ENCODE measurements at places on chromosomes 12 and 14.

GRCh38 chr14:89325299-89325883 lies 91.6 kb downstream of the FOXN3 start:
- H3K36me3 ChIP-seq: no peaks in the 10 kb centered on the region
- H3K27me3 ChIP-seq: no peaks in the 10 kb centered on the region
- DNase-seq: no peak
- no peak overlapping the region for H3K27ac ChIP-seq

GRCh38 chr14:102998393-102998792 lies 59.0 kb downstream of the CDC42BPB start:
- H3K4me3 ChIP-seq: no peak overlapping the region
- DNase-seq: no peak
- peaks cover 32% of the 10 kb centered on the region for H3K36me3 ChIP-seq
- H3K27ac ChIP-seq: no peak overlapping the region
- H3K4me1 ChIP-seq: no peaks in the 10 kb centered on the region

DNA sequence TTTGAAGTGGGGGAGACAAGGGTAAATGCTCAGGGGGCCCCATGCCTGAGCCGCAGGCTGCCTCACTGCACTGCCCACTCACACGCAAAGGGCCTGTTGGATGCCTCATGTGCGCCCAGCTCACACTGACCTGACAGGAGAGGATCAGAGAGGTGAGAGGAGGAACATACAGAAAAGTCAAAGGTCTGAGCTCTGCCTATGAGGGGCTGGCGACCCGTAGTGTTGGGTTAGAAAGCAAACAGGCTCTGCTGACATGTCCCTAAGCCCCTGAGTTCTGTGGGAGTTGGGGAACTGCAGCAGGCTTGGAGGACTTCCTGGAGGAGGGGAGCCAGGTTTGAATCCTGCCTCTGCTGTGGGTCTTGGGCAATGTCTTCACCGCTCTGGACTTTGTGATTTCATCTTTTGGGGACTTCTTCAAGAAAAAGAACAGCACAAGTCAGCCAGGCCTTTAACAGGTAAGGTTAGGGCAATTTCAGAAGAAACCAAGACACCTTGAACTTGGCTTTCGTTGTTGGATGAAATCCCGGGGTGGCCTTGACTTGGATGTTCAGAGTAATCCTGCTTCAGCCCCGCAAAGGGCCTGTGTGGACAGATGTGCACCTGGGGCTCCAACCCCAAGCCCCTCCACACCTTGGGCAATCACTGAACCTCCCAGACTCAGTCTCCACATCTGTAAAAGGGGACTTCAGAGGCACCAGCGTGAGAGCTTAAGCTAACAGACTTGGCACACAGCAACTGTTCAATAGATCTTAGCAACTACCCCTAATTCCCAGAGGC lies 116.8 kb downstream of the SCARB1 start:
- no peaks in the 10 kb centered on the region for H3K27me3 ChIP-seq
- H3K4me1 ChIP-seq: peaks cover 15% of the 10 kb centered on the region
- H3K4me3 ChIP-seq: no peak overlapping the region
- H3K36me3 ChIP-seq: no peaks in the 10 kb centered on the region
- H3K27ac ChIP-seq: peak overlapping the region; percentile 4
- no peak for DNase-seq

GRCh38 chr14:74438351-74438915 lies 12.4 kb upstream of the SYNDIG1L start:
- DNase-seq: no peak
- H3K27me3 ChIP-seq: no peaks in the 10 kb centered on the region
- no peaks in the 10 kb centered on the region for H3K4me1 ChIP-seq
- no peak overlapping the region for H3K27ac ChIP-seq

- no peak for DNase-seq
- H3K27ac ChIP-seq: no peak overlapping the region
- H3K4me1 ChIP-seq: peaks cover 9% of the 10 kb centered on the region
Observed at GRCh38 chr14:105449276-105450122, 25.1 kb upstream of the CRIP2 start.

GRCh38 chr12:120711411-120711810 lies 1.2 kb downstream of the UNC119B start:
- H3K4me3 ChIP-seq: peak overlapping the region; percentile 33
- no peaks in the 10 kb centered on the region for H3K27me3 ChIP-seq
- H3K27ac ChIP-seq: peak overlapping the region; percentile 94
- peaks cover 24% of the 10 kb centered on the region for H3K4me1 ChIP-seq
- H3K36me3 ChIP-seq: peaks cover 15% of the 10 kb centered on the region

DNA sequence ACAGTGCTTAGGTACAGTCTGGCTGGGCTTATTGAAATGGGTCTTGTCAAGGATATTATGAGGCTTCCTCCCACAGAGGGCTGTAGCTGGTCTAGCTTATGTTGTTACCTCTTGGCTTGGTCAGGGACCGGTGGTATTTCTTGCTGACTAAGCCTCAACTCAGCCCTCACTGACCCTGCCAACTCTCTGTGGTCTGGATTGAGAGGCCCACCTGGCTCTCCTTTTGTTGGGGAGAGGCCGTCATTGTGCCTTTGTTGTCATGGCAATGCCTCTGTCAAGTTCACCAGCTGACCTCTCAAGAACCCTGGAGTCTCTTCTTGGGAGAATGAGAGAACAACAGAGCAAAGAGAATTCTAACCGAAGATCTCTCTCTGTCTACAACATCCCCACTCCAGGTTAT lies 245.6 kb upstream of the NPAS3 start:
- H3K27ac ChIP-seq: no peak overlapping the region
- H3K27me3 ChIP-seq: no peaks in the 10 kb centered on the region
- no peaks in the 10 kb centered on the region for H3K4me1 ChIP-seq

GRCh38 chr14:77184396-77185092 lies 2.9 kb downstream of the TMEM63C start:
- no peaks in the 10 kb centered on the region for H3K27me3 ChIP-seq
- H3K27ac ChIP-seq: no peak overlapping the region
- DNase-seq: no peak
- H3K36me3 ChIP-seq: no peaks in the 10 kb centered on the region
- H3K4me3 ChIP-seq: no peak overlapping the region

- no peaks in the 10 kb centered on the region for H3K27me3 ChIP-seq
- DNase-seq: no peak
- no peaks in the 10 kb centered on the region for H3K4me1 ChIP-seq
- no peak overlapping the region for H3K27ac ChIP-seq
- no peak overlapping the region for H3K4me3 ChIP-seq
Observed at GRCh38 chr12:101570047-101570446, 24.7 kb upstream of the MYBPC1 start.

GRCh38 chr14:25006031-25006430 lies 43.9 kb downstream of the STXBP6 start:
- H3K27ac ChIP-seq: no peak overlapping the region
- H3K36me3 ChIP-seq: no peaks in the 10 kb centered on the region
- no peaks in the 10 kb centered on the region for H3K27me3 ChIP-seq
- no peak overlapping the region for H3K4me3 ChIP-seq
- no peak for DNase-seq

GRCh38 chr12:128055567-128055966 lies 211.4 kb upstream of the TMEM132C start:
- no peak for DNase-seq
- H3K36me3 ChIP-seq: no peaks in the 10 kb centered on the region
- H3K4me1 ChIP-seq: no peaks in the 10 kb centered on the region
- H3K27ac ChIP-seq: no peak overlapping the region
- no peaks in the 10 kb centered on the region for H3K27me3 ChIP-seq

DNA sequence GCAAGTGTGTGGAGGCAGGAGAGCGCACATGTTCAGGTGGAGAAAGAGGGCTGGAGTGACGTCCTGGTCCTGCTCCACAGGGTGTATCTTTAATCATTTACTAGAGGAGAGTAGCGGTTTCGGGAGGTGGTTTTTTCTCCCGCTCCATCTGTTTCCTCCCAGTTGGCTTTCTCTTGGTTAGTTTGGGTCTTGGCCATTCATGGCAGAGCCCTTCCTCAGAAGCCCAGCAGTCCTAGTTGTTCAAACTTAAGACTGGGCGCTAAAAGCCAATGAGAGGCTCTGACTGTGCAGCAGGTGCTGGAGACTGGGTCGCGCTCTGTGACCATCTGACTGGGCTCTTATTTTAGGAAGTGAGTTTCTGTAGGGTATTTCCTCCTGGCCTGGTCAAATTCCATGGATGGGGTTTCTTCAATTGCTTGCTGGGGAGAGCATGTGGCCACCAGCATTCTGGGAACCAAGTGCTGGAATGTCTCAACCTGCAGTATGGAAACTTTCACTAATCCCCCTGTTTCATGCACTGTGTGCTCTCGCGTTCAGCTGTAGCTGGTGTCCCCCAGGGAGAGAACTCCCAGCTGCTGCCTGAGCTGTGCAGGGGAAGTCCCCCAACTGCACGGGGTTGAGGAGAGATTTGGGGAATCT lies 27.4 kb upstream of the TSPAN9 start:
- no peaks in the 10 kb centered on the region for H3K27me3 ChIP-seq
- H3K36me3 ChIP-seq: no peaks in the 10 kb centered on the region
- H3K27ac ChIP-seq: no peak overlapping the region

- H3K36me3 ChIP-seq: no peaks in the 10 kb centered on the region
- no peaks in the 10 kb centered on the region for H3K27me3 ChIP-seq
- no peak for DNase-seq
- peak overlapping the region; percentile 40 for H3K27ac ChIP-seq
- H3K4me3 ChIP-seq: no peak overlapping the region
Observed at GRCh38 chr14:31876741-31877140, 200.4 kb upstream of the ARHGAP5 start.

- no peaks in the 10 kb centered on the region for H3K27me3 ChIP-seq
- H3K27ac ChIP-seq: no peak overlapping the region
- H3K36me3 ChIP-seq: no peaks in the 10 kb centered on the region
- no peak overlapping the region for H3K4me3 ChIP-seq
- H3K4me1 ChIP-seq: no peaks in the 10 kb centered on the region
Observed at GRCh38 chr12:25052914-25053211, 104.0 kb upstream of the BCAT1 start.

DNA sequence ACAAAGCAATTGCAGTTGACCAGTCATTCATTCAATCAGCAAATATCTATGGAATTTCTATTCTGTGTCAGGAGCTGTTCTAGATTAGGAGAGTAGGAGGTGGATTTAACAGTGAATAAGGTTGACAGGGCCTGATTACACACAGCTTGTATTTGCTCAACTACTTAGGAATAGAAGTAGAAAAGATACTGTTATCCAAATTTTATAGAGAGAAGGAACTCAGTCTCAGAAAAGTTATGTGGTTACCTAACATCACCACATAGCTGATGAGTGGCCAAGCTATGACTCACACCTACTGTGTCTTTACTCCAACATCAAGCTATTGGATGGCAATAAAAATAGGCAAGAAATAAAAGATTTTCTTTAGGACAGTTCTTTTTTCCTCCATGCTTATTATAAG lies 374.8 kb downstream of the RMST start:
- no peaks in the 10 kb centered on the region for H3K4me1 ChIP-seq
- peak; percentile 26 for DNase-seq
- H3K27me3 ChIP-seq: no peaks in the 10 kb centered on the region
- no peaks in the 10 kb centered on the region for H3K36me3 ChIP-seq

DNA sequence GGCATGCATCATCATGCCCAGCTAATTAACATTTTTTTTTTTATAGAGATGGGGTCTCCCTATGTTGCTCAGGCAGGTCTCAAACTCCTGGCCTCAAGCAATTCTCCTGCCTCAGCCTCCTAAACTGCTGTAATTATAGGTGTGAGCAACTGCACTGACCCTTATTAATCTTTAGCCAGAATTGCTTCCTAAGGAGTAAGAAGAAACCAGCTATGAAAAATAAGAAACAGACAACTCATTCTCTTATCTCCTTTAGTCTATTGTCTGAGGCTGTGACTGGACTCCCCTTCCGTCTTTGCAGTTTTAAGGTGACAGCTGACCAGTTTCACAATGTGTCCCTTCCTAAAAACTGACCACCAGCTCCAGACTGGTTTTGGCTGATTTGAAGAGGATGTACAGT lies 52.4 kb downstream of the EMP1 start:
- DNase-seq: no peak
- H3K4me3 ChIP-seq: no peak overlapping the region
- no peak overlapping the region for H3K27ac ChIP-seq
- H3K4me1 ChIP-seq: no peaks in the 10 kb centered on the region
- H3K27me3 ChIP-seq: no peaks in the 10 kb centered on the region

GRCh38 chr12:4997939-4998338 lies 45.7 kb upstream of the KCNA5 start:
- H3K4me3 ChIP-seq: no peak overlapping the region
- no peaks in the 10 kb centered on the region for H3K36me3 ChIP-seq
- DNase-seq: no peak
- H3K4me1 ChIP-seq: no peaks in the 10 kb centered on the region
- H3K27ac ChIP-seq: no peak overlapping the region
- H3K27me3 ChIP-seq: no peaks in the 10 kb centered on the region
